T-helper 1 cell treated with Interleukin-12 subunit alpha and Interleukin-12 subunit beta and Interleukin-4 antibody, amounts not matched to agents 30 ng/mL and 1 ng/mL, for 36 hours (primary cell): ENCODE measurements at places on chromosomes 1 and 21. TPM values are rescaled to one million over a fixed set of nuclear protein-coding genes. Genes with fewer than 3 reads are reported as not detected.

The ERICH3 gene
- total RNA-seq, result not detected in 2 replicates

The CYP2J2 gene
- 1.5 and 1.8 TPM in 2 replicates for total RNA-seq

The CFAP141 gene
- total RNA-seq, result not detected in 2 replicates

The SLC26A9 gene
- total RNA-seq, result not detected in 2 replicates

The CHI3L1 gene
- not detected in 2 replicates for total RNA-seq

The GBP4 gene
- total RNA-seq, result 147 and 150 TPM in 2 replicates

The FCAMR gene
- 0.15 and 0.17 TPM in 2 replicates for total RNA-seq

The SLC1A7 gene
- not detected in 2 replicates for total RNA-seq

The BLACAT1 gene
- total RNA-seq, result 0.51 and 0.68 TPM in 2 replicates

The HES3 gene
- not detected in 2 replicates for total RNA-seq

The NCMAP gene
- not detected in 2 replicates for total RNA-seq

The TINAGL1 gene
- total RNA-seq, result not detected in 2 replicates

The ETNK2 gene
- total RNA-seq, result not detected in 2 replicates

The ZBTB8OS gene
- total RNA-seq, result 48.8 and 64.5 TPM in 2 replicates

The MAP1LC3C gene
- total RNA-seq, result not detected in 2 replicates

The CELA3A gene
- total RNA-seq, result not detected in 2 replicates

The MYBPHL gene
- not detected in 2 replicates for total RNA-seq

The MTFR1L gene
- 32.5 and 34.2 TPM in 2 replicates for total RNA-seq

The OR6F1 gene
- total RNA-seq, result not detected in 2 replicates

The C4BPA gene
- total RNA-seq, result not detected in 2 replicates
